COLO829 (cell line): ENCODE measurements at places on chromosomes 1 and 21.

- no peak for DNase-seq
Observed at GRCh38 chr1:57789936-57790335, 366.1 kb upstream of the DAB1 start.

DNA sequence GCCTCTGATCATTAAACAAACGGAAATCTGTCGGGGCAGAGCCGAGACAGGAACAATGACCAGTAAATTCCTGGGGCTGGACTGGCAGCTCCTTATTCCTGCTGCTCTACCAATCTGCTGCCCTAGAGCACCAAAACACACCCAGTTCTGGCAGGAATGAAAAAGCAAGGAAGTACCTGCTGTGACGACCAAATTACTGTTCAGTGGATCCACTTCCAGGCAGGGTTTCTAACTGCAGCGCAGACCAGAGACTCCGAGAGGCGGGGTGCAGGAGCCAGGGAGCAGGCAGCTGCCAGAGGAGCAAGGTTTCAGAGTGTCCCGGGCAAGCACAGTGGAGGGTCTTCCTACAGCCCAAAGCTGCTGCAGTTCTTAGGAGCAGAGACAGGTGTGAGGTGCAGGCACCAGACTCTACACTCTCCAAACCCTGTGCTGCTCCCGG lies 32.4 kb downstream of the KANK4 start:
- DNase-seq: no peak

- no peak for DNase-seq
Observed at GRCh38 chr1:209815490-209815889, 9.5 kb upstream of the IRF6 start.

DNA sequence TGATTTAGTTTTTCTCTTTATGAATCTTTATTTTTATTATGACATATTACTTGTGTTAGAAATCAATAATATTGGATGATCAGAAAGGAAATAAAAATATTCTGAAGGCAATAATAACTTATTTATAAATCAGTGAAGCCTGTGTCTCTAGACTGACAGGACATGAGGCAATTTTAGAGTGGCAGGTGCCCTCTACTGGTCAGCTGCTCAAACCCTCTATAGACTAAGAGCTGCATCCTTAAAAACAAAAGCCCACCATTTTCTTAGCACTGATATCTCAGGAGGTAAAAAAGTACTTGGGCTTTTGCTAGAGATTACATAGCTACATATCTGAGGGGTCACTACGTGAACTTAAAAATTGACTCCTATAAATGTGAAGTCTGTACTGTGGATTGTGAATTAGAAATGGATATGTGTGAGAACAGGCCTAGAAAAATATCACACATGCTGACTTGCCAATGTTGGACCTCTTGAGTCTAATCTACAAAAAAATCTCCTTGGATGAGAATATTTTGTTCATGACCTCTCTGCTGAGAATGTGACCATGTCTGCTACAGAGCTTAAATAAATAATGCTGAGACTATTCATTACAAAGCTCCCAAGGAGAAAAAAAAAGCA lies 597.9 kb upstream of the ADAMTS5 start:
- DNase-seq: peak; percentile 32

DNA sequence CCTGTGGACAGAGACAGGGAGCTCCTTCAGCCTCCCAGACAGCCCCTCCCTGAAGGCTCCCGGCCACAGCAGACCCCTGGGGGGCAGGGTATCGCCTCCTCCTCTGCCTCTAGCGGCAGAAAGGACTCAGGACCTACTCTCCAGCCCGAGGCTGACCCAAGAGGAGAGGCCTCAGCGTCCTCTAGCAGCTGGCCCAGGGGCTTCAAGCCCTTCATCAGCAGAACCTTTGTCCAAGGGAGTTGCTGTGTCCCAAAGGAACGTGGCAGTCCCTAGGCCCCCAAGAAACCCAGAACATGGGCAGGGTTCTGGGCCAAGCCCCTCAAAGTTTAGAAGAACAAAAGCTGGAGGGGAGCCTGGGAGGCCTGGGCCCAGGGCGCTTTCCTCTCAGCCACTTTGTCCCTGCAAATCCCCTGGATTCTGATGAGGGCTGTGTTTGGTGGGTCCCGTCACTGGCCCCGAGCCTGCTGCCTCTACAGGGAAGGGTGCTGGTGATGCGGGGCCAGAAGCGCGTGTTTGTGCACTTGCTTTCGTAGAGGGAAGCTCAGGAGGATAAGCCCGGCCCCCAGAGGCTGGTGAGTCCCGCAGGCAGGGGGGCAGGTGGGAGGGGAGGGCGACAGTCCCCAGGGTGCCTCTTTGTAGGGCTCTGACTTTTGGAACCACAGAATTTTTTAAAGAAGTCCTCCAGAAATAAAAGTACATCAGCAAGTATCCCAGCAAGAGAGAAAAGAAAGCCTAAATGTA lies 13.3 kb downstream of the ITGB2 start:
- no peak for DNase-seq

DNA sequence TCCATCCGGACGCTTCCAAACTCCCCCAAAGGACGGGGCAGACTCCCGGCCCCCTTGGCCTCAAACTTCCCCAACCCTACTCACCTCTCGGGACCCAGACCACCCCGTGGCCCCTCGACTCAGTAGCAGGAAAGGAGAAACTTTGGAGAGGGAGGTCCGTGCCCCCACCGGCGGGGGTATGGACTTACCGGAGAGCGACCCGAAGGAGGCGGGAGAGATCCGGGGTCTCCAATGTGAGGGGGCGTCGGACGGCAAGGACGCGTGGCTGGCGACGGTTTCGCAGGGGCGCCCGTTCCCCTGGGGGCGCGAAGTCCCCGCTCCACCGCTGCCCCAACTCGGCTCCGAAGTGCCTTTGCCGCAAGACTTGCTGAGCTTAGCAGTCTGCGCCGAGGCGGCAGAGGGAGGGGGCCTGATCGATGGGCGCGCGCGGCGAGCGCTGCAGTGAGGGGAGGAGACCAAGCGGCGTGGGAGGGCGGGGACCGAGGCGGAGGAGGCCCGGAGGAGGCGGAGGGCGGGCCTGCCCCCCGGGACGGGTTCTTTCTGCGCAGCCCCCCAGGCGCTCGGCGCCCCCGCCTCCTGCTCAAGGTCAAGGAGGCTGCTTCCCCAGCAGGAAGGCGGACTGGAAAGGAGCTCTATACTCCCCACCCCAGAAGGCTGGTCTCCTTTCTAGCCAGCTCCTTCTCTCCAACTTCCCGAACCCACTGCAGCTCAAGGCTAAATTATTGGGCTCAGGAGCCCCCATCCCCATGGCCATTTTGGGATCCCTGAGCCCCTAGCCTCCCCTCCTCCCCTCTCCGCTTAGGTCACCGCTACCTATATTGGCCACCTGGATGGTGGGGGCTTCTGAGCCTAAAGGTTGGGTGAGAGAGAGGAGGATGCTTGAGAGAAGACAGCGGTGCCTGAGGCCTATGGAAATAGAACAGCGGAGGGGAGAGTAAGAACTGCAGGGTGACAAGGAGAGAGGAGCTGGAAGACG lies at the start of gene SYT2:
Gene SYT2 (minus strand): TSS at position 385 of the 976 bp plus-strand sequence. CDS start 104,682 bp downstream, outside the sequence.
- no peak for DNase-seq

GRCh38 chr1:169999761-170000160 lies 74.7 kb downstream of the KIFAP3 start:
- no peak for DNase-seq

DNA sequence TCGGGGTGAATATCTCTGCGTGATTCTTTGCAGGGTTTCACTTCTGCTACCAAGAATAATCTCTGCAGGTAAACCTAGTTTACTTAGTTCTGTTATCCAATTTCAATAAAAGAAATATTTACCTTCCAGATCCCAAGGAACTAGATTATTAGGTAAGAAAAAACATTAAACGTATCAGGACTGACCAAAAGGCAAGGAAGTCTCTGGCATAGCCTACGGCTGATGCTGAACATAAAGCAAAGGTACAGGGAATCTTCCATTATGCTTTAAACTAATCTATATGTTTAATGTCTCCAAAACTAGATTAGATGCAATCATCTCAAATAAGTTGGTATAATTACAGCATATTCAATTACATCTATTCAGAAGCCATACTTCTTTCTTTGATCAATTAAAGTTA lies 168.9 kb downstream of the KCNK2 start:
- no peak for DNase-seq
